Activated CD4-positive, CD25-positive, alpha-beta regulatory T cell (primary cell): ENCODE measurements at places on chromosomes 6 and 20.

GRCh38 chr20:37615340-37616109, 78.3 kb upstream of the CTNNBL1 start:
- DNase-seq: peak; percentile 3

- no peak for DNase-seq
Measured at GRCh38 chr20:38338849-38339520, 7.3 kb upstream of the LBP start.

- DNase-seq: no peak
Measured at GRCh38 chr6:48973491-48973890, 489.6 kb downstream of the MMUT start.

- no peak for DNase-seq
Measured at GRCh38 chr6:40555092-40555491, 32.1 kb downstream of the LRFN2 start.

DNA sequence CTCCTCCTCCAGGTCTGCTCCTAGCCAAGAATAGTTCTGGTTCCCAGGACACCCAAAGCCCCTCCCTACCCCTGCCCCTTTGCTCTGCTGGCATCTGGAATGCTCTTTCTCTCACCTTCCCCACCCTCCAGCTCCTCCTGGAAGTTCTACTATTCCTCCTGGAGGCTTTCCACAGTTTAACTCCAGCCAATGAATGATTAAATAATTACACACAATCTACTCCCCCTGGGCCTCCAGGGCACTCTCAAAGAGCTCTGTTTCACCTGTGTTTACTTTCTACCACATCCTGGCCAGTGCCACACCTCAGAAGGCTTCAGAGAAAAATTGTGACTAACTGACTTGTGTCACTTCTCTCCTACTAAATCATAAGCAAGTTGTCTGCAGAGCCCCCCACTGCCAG, 36.2 kb downstream of the GCM1 start:
- no peak for DNase-seq

DNA sequence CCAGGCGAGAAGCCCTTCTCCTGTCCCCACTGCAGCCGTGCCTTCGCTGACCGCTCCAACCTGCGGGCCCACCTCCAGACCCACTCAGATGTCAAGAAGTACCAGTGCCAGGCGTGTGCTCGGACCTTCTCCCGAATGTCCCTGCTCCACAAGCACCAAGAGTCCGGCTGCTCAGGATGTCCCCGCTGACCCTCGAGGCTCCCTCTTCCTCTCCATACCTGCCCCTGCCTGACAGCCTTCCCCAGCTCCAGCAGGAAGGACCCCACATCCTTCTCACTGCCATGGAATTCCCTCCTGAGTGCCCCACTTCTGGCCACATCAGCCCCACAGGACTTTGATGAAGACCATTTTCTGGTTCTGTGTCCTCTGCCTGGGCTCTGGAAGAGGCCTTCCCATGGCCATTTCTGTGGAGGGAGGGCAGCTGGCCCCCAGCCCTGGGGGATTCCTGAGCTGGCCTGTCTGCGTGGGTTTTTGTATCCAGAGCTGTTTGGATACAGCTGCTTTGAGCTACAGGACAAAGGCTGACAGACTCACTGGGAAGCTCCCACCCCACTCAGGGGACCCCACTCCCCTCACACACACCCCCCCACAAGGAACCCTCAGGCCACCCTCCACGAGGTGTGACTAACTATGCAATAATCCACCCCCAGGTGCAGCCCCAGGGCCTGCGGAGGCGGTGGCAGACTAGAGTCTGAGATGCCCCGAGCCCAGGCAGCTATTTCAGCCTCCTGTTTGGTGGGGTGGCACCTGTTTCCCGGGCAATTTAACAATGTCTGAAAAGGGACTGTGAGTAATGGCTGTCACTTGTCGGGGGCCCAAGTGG, 5.3 kb downstream of the SNAI1 start:
- no peak for DNase-seq

DNA sequence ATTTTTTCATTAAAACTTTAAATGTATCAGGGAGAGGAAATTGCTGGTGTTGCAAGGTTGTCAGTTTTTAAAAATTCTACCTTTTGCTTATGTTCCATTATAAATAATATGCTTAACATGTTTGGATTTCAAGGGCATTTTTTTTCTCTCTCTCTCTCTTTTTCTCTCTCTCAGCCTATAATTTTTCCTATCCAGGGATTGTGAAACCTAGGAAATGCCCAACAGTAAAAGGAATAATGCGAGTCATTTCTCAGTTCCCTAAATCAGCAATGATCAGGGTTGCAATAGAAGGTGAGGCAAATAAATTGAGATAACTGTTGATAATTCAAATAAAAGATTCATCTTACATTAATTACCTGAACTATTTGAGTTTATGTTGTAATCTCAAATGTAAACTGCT, 53.2 kb upstream of the IFNGR1 start:
- no peak for DNase-seq

DNA sequence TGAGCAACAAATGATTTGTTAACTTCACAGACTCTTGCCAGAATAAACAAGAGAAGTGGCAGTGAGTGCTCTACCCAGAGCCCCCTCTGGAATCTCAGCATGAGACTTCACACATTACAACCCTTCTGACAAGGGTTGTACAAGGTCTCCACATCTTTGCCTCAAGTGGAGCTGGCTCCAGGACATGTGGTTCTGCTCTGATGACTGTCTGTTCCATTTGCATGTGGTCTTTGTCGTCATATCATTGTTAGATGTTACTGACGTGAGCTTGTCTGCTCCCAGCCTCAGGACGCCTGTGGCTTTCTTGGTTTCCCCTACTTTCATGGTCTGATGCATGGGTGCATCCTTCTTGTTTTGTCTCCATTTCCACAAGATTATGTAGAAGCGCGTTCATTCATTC, 115.0 kb downstream of the SLC24A3 start:
- no peak for DNase-seq

DNA sequence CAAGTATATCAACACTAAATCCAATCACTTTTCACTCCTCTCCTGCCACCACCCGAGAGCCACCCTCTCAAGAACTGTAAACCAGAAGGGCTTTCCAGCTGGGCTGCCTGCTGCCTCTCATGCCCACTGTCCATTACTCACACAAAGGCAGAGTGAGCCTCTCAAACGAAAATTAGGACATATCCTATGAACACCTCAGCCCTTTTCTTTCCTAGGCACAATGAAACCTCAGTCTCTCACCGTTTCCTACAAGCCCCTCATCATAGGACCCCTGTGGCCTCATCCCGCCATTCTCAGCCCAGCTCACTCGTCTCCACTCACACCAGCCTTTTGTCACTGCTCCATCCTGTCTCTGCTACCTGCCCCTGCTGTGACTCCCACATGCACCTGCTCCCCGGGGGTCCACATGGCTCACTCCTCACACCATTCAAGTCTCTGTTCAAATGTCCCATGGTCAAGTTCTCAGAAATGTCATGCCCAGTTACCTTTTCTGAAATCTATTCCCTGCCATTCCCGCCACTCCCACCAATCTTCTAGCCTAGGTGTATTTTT, 7.4 kb downstream of the HLA-F start:
- no peak for DNase-seq

- DNase-seq: no peak
Measured at GRCh38 chr20:60137657-60138245, 179.5 kb downstream of the CDH26 start.

DNA sequence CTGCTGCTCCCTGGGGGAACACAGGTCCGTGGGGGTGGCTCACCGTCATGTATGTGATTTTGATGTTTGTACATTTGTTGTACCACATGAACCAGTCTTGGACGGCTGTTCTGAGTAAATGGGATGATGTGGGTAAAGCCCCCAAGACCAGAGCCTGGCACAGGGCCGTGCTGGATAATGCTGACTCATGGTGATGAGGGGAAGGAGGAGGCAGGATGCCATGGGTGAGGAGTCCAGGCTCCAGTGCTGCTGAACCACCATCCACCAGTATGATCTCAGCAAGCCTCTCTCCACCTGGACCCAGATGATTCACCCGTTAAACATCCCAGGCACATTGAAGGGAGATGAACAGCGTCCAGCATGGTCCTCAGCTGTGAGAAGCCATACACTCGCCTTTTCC, 9.6 kb upstream of the APCDD1L start:
- no peak for DNase-seq

DNA sequence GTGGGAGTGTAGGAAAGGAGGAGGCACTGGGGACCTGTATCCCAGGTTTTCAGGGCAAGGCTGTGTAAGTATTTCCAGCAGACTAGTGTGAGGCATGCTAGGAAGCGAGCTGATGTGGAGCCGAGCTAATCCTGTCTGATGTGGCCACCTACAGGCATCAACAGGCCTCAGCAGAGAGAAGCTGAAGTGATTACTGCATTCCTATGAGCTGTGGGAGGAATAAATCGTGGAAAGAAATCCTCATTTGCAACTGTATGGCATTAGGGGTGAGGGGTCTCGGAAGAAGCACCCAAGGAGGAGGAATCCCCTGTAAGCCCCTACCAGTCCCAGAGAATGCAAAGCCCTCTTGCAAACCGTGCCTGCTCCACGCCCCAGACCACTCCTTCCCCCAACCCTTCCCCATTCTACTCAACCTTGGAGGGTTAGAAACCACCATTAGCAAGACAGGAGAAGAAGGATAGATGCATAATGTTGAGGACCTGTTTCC, 41.6 kb downstream of the C6orf15 start:
- DNase-seq: no peak
